ENCODE measurements at places on chromosomes 3 and 15. TPM values are rescaled to one million over a fixed set of nuclear protein-coding genes. Genes with fewer than 3 reads are reported as not detected.
A peak's percentile ranks its signal among the peaks of the same experiment; 100 is the strongest.

- DNase-seq = no peak
Measured at GRCh38 chr3:57942388-57942787, 65.8 kb upstream of the FLNB start.

DNA sequence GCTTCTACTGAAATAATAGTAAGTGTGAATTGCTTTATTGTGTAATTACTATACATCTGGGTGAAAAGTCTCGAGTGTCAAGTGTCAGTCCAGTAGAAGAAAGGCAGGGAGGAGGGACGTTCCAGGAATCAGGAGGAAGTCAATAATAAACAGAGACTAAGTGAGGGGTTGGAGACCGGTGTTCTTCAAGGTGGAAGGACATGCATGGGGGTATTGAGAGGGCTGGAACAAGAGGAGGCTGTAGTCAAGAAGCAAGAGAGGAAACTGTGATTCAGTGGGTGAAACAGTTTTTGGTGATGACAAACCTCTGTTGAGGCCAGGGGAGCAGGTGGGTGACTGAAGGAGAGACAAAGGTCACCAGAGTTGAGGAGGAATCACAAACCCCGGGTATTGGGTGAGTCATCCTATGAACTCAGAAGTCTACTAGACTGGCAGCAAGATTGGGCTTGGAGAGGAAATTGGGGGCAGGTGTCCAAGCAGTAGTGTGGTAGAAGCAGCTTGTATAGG is 11.6 kb upstream of the SCAMP5 start:
- DNase-seq = peak; percentile 72

DNA sequence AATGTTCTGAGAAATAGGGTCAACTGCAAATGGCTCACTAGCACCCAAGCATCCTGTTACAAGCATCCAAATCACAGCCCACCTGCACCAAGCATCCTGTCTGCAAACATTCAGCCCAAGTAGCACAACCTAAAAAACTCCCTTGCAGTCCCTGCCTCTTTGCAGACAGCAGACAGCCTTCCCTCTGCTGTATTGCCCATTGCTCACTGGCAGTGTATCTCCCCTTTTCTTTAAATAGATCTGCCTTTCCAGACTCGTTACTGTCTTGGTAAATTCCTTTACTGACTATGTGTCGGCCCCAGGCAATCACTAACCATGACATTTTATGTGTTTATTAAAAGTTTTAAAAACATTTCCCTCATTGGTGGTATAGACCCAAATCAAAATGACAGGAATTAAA is 155.4 kb downstream of the ADAMTSL3 start:
- peak; percentile 33 for DNase-seq

GRCh38 chr3:130565224-130565623 is 48.2 kb downstream of the COL6A6 start:
- DNase-seq = no peak

DNA sequence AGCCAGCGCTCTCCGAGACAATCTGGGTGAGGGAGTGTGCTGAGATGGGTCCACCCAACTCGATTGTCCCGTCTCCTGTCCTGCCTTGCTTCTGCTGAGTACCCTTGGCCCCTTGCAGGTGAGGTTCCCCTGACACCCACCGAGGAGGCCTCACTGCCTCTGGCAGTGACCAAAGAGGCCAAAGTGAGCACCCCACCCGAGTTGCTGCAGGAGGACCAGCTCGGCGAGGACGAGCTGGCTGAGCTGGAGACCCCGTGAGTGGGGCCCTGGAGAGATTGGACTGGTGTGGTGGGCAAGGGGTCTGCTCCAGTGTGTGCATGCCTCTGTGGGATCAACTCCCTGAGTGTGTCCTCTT is 23.6 kb downstream of the NBEAL2 start:
- no peak for DNase-seq

DNA sequence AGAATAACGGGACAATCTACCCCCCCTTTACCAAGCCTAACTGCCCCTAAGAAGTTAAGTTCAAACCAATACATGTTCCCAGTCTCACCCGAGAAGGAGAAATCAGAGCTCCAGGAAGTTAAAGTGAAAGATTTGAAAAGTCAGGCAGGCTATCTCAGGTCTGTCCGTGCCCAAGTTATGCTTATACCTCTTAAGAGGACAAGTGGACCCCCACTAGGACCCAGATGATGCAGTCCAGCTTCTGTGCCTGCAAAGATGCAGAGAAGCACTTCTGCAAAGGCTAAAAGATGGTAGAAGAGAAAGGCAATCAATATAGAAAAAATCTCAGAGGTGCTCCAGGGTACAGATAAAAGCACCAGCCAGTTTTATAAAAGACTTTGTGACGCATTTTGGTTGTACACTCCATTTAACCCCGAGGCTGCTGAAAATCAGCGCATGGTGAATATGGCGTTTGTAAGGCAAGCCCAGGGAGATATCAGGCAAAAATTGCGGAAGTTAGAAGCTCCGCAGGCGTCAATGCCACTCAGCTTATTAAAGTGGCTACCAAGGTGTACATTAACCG is 9.8 kb upstream of the SLC9C1 start:
- DNase-seq = peak; percentile 7

DNA sequence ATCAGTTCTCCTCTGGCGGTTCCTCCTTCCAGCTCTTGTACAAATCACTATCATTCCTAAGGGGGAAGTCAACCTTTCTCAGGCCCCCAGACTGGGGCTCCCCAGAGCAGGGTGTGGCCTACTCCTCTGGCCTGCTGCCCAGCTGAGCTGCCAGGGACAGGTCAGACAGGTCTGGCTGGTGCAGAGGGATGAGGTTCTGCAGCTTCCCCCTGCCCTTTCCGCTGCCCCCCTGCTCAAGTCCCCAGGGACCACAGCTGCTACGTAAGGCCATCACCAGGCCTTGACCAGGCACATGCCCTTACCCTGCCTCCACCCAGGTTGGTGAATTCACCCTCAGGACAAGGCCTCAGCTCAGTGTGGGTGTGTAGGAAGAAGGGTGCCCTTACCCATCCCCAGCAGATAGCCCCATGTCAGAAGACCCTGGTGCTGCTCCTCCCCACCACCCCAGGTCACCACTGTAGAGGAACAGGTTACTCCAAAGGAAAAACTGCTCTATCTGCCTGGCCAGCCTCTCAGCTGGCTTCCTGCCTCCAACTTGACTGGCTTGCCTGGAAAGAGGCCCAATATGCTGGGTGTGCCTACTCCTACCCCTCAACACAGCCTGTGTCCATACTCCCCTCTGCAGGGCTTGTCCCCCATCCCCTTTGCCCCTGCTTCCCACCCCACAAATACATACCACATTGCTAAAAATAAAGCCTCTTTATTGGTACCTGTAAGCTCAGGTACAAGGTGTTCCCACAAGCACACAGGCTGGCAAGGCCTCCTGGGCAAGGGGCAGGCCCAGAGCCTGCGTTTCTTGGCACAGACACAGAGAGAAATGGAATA is 12.0 kb downstream of the CSRNP1 start:
- peak; percentile 85 for DNase-seq

DNA sequence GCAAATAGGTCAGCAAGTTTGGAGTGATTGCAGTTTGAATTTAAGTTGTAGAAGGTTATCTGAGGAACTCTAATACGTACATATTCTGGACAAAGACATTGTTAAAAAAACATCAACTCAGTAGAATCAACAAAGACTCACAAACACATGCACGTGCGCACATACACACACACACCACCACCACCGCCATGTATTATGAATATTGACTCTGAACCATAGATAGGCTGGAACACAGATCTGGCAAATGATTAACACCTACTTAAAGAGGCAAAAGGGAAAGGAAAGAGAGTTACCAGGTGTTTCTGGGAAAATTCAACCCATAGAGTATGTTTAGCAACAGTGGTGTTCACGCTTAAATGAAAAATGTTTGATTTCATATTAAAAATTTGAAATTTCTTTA is 334.2 kb upstream of the ALCAM start:
- no peak for DNase-seq

Gene GRAMD1C
- total RNA-seq = 1.1 TPM

- DNase-seq = peak; percentile 88
Measured at GRCh38 chr3:153130312-153130977, 31.6 kb upstream of the RAP2B start.

Gene PIK3CA
- 20.3 TPM for total RNA-seq
